BJ (cell line): ENCODE measurements at places on chromosomes 2 and 18.

- DNase-seq = no peak
Measured at GRCh38 chr2:145918951-145919350, 1399.0 kb upstream of the ZEB2 start.

- no peak for DNase-seq
Measured at GRCh38 chr2:20050104-20050645, 1.3 kb downstream of the LAPTM4A start.

GRCh38 chr18:41150316-41150715 lies 804.7 kb upstream of the PIK3C3 start:
- DNase-seq = no peak

DNA sequence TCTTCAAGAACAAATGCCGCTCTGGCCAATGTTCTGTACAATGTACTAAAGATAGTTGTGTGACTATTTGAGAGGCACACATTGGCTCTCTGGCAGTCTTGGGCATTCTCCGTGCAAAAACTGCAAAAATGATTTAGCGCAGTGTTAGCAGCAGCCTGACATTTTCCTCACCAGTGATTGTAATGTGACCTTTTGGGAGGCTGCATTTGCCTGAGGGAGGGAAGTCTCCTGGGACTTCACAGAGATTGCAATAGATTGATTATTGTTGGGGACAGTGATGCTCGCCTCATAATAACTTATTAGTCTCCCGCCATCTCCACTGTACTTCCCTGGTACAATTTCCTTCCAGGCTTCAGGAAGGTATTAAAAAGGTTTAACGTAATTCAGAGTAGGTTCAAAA lies 149.2 kb downstream of the UXS1 start:
- no peak for DNase-seq

GRCh38 chr18:52150050-52150449 lies 189.9 kb upstream of the DCC start:
- no peak for DNase-seq

GRCh38 chr18:9082711-9083510 lies 19.6 kb upstream of the NDUFV2 start:
- no peak for DNase-seq

GRCh38 chr18:9038277-9038871 lies 64.1 kb upstream of the NDUFV2 start:
- no peak for DNase-seq
